HuH-7.5 (cell line): ENCODE measurements at places on chromosomes 2 and 18.

DNA sequence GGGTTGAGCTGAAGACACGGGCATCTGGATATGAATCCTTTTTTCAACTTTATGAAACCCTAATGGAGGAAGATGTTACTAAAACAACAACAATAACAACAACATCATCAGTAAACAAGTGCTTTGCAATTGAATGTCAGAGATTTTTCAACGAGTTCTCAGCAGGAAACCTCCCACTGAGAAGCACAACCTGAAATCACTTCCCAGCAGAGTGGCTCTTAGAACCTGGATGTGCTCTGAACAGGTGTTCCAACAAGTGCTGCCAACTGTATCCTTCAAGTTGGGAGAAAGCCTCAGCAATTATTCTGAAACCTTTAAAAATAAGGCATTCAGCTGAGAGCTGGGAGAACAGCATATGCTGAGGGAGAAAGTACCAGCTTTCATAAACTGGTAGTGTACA lies 1622.7 kb upstream of the CELF4 start:
- DNase-seq = no peak

DNA sequence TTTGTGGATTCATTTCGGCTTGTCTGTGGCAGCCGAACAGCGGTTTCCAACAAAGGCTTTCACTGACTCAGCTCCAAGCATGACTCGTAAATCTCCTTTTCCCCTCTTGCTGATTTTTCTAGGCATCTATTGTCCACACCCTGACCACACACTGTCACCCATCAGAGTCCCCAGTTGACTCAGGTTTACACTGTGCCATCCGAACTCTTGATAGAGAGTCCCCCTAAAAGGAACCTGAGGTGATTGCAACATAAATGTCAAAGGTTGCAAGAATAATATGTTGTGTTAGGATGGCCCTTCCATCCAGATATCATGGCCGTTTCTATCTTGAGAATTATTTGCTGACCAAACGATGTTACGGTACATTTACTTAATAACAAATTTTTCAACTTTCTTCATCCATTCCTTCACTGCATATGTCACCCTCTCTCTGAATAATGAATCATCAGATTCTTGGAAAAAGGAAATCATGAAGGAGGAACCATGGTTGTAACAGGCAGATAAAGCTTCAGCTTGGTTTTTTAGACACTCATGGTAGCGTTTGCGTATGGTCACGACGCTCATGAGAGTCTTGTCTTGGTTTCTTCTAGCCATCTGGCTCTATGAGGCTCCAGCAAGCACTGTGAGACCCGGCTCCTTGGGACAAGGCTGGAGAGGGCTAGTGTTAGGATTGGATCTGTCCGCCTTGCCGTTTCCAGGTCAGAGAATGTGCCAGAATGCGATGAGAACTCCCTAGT lies 72.1 kb downstream of the NPAS2 start:
- no peak for DNase-seq

DNA sequence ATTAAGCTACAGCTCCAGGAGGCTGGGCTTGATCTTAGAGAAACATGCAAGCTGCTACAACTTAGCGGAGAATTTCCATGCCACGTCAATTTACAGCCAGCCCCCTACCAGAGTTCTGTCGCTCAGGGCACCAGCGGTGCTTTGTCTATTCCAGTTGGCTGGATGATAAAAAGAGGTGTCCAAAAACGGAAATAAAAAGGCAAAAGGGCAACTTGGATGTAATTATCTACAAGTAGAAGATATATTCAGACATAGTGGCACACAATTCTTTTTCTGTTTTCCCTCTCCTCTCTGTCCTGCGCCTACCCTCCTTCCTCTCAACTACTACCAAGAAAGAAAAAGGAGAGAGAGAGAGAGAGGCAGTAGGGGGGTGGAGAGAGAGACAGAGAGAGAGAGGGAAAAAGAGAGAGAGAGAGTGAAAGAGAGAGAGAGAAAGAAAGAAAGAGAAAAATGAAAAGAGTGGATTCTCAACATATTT lies 363 bp upstream of the RFTN2 start:
- DNase-seq = no peak

DNA sequence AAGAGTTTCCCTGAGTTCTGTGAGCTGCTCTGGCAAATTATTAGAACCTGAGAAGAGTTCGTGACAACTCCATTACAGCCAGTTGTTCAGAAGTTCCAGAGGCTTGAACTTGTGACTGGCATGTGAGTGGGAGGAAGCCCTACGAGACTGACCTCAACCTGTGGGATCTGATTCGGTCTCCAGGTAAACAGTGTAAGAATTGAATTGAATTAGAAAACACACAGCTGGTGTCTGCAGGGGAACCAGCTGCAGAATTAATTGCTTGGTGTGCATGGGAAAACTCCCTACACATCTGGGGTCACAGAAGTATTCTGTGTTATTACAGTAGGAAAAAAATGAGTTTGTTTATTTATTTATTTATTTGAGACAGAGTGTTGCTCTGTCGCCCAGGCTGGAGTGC lies 14.0 kb upstream of the ITSN2 start:
- DNase-seq = no peak

- DNase-seq = no peak
Measured at GRCh38 chr2:10655499-10656225, 34.1 kb downstream of the NOL10 start.

GRCh38 chr2:14722904-14723570 lies 90.5 kb downstream of the LRATD1 start:
- DNase-seq = no peak

- no peak for DNase-seq
Measured at GRCh38 chr2:238939521-238940403, 91.9 kb downstream of the TWIST2 start.

- DNase-seq = no peak
Measured at GRCh38 chr2:72040629-72041571, 106.8 kb downstream of the CYP26B1 start.

DNA sequence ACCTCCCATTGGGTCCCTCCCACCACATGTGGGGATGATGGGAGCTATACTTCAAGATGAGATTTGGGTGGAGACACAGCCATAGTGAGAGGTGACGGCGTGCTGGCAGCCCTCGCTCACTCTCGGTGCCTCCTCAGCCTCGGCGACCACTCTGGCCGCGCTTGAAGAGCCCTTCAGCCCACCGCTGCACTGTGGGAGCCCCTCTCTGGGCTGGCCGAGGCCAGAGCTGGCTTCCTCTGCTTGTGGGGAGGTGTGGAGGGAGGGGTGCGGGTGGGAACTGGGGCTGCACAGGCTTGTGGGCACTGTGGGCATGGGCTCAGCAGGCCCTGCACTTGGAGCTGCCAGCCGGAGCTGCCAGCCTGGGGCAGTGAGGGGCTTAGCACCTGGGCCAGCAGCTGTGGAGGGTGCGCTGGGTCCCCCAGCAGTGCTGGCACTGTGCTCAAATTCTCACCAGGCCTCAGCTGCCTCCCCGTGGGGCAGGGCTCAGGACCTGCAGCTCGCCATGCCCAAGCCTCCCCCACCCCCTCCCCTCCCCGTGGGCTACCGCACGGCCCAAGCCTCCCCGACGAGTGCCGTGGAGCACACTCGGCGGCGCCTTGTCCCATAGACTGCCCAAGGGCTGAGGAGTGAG lies 73.0 kb downstream of the SERPINB8 start:
- no peak for DNase-seq

- no peak for DNase-seq
Measured at GRCh38 chr2:165640247-165640929, 153.7 kb downstream of the GALNT3 start.

DNA sequence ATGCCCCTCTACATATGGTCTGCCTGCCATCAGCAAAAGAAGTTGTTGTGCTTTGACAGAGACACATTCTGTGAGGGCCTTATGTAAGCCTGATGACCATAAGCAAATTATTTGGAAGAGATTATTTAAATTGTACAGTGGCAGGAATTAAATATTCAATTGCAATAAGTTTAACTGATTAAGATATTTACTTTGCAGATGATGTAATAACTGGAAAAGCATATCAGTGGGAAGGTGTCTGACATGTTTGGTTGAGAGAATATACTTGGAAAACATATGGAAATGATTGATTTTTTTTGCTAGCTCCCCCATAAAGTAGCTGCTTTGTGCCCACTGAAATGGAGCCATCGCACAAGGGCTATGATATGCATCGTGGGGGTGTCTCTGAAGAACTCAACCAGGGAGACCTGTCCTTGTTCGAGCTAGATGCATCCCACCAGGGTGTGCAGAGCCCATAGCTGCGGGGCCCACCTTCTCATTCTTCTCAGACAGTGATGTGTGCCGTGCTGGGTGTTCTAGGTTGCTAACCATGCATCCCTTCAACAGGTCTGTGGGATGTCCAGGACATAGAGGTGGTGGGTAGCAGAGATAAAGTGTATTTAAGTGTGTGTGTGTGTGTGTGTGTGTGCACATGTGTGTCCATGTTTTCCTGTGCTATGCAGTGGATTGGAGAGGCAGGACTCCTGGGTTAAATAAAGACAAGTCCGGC lies 90.4 kb upstream of the PARD3B start:
- DNase-seq = no peak

GRCh38 chr18:1907470-1908206 lies 663.7 kb downstream of the METTL4 start:
- DNase-seq = no peak

GRCh38 chr2:202178346-202178958 lies 59.9 kb downstream of the SUMO1 start:
- DNase-seq = peak; percentile 45

- no peak for DNase-seq
Measured at GRCh38 chr18:42513441-42513840, 558.4 kb downstream of the PIK3C3 start.

- DNase-seq = no peak
Measured at GRCh38 chr2:30074023-30074422, 72.8 kb upstream of the YPEL5 start.

- no peak for DNase-seq
Measured at GRCh38 chr18:55048892-55049291, 89.6 kb upstream of the CCDC68 start.

DNA sequence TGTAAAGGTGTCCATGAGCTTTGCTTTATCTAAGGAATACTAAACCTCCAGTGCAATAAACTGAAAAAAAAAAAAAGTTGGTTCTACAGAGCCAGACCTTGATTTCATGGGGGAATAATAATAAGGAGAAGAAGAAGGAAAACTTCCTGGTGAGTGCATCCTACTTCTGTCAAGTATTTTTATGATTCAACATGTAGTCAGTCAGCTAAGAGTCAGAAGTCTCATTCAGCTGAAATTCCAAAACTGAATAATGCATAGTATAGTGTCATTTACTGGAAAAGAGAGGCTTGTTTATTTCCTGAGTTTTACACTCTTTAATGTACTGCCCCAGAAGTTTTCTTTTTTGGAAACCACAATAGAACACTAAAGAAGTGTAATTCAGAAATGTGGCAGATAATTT lies 77.8 kb upstream of the TACR1 start:
- no peak for DNase-seq

- DNase-seq = no peak
Measured at GRCh38 chr2:141490886-141491285, 639.9 kb downstream of the LRP1B start.

DNA sequence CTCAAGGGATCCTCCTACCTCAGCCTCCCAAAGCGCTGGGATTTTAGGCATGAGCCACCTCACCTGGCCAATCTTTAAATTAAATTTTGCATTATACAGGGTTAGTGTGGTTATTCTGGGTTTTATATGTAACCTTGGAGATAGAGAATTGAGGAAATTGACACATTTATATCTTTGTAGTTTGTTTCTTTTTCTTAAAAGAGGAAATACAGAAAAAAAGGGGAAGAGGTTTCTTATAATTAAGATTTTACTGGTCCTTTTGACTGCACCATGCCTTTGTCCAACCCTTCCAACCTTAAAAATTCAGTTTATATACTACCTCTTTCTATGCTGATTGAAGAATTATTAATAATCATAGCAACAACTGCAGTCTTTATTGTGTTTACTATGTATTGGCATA lies 210.1 kb upstream of the STON1 start:
- DNase-seq = no peak

- DNase-seq = no peak
Measured at GRCh38 chr2:241035818-241036396, 37.5 kb downstream of the SNED1 start.

- no peak for DNase-seq
Measured at GRCh38 chr2:196884368-196884767, 42.1 kb downstream of the PGAP1 start.

DNA sequence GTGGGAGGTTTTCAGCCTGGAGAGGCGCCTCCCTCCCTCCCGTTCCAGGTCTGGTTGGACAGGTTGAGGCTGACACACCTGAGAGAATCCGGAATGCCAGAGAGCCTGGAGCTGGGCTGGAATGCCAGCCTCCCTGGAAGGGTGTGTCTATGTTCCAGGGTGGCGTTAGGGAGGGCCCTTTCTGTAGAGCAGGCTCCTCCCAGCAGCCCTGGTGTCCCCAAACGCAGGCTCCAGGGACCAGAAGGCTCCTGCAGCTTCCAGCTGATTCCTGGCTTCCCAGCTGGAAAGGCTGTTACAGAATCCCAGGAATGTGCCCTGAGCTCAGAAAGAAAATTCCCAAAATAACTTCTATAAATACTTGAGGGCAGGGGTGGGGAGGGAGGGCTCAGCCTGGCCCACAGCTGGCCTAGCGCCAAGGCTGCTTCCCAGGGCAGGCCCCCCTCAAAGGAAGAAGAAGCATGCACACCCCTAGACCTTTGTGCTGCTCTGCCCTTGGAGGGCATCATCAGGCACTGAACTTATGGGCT lies 85.4 kb downstream of the STPG4 start:
- DNase-seq = peak; percentile 73

- DNase-seq = no peak
Measured at GRCh38 chr2:237254369-237254861, 159.5 kb downstream of the COL6A3 start.

DNA sequence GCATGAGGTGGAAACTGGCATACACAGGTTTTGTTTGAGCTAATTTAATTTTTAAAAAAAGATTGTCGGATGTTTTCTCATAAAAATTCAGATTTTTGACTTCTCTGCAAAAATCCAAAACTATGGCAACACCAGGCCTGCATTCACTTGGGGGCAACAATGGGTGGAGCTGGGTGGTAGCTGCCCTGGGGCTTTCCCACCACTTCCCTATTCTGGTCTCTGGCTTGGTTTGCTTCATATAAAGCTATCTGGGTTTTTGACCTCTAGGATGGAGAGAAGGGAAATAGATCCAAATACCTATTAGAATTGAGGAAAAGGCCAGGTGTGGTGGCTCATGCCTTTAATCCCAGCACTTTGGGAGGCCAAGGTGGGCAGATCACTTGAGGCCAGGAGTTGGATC lies 5.5 kb upstream of the CYP27A1 start:
- no peak for DNase-seq

DNA sequence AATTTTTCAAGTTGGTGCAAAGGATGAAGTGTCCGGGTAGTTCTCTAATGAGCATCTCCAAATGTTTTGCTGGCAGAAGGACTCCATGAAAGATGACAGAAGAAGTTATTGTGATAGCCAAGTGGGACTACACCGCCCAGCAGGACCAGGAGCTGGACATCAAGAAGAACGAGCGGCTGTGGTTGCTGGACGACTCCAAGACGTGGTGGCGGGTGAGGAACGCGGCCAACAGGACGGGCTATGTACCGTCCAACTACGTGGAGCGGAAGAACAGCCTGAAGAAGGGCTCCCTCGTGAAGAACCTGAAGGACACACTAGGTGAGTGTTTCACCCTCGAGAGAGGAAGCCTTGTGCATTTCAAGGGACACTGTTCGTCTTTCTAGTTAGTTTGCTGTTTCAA lies 110.3 kb downstream of the NCK2 start:
- no peak for DNase-seq
